ENCODE measurements at places on chromosomes 3 and 15. TPM values are rescaled to one million over a fixed set of nuclear protein-coding genes. Genes with fewer than 3 reads are reported as not detected.

Gene PCSK6
- polyA plus RNA-seq, result 7.2 TPM

GRCh38 chr3:72597756-72598195, 250.5 kb downstream of the SHQ1 start:
- no peak for DNase-seq

GRCh38 chr3:155809181-155809580, 3.1 kb upstream of the C3orf33 start:
- no peak for DNase-seq

GRCh38 chr3:168213920-168214319, 118.2 kb upstream of the GOLIM4 start:
- no peak for DNase-seq

Gene AZI2
- polyA plus RNA-seq, result 77.4 TPM

Gene TLR9
- 0.28 TPM for polyA plus RNA-seq

- no peak for DNase-seq
These were observed 15.6 kb downstream of the SENP5 start for GRCh38 chr3:196883361-196883760.

Gene CCR9
- 0.13 TPM for polyA plus RNA-seq

Gene CLDN18
- 0.87 TPM for polyA plus RNA-seq

Gene FAM43A
- polyA plus RNA-seq, result 9.3 TPM

GRCh38 chr3:51686512-51687215, 15.6 kb downstream of the TEX264 start:
- DNase-seq, result no peak

DNA sequence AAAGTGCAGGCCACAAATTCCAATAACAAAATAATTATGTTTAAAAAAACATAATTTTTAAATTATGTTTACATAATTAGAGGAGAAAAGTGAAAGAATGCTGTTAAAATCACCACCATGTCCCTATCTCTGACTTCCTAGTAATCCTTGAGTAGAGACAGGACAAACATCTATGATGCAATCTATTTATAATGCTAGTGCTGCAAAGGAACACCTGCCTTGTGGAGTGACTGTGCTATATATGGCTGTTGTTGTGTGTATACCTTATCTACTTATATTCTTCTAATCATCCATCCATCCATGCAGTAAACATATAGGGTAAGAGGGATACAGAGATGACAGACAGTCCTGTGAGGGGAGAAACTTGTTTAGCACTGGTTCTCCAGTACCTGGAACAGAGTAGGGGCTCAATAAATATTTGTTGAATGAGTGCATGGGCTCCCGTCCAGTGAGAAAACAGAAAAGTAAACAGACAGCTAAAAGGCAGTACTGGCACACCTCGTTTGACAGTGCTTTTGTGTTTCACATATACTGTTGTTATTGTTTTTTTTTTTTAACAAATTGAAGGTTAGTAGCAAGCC, 229.3 kb upstream of the UBE2E1 start:
- DNase-seq, result no peak

DNA sequence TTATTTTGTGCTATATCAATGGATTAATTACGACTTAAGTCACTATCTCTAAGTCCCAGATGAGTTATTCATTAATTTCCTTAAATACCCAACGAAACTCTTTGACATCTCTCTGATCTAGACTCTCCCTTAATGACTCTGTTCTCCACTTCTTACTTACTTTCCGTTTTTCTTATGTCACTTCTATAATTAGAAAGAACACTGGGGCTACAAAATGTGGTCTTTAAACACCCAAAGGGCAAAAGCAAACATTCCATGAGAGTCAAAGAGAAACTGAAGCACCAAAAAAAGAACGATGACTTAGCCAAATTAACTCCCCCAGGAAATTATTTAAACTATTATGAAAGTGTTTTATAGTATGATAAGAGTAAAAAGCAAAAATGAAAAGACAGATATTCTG, 166.4 kb upstream of the UBE2E2 start:
- DNase-seq, result no peak

DNA sequence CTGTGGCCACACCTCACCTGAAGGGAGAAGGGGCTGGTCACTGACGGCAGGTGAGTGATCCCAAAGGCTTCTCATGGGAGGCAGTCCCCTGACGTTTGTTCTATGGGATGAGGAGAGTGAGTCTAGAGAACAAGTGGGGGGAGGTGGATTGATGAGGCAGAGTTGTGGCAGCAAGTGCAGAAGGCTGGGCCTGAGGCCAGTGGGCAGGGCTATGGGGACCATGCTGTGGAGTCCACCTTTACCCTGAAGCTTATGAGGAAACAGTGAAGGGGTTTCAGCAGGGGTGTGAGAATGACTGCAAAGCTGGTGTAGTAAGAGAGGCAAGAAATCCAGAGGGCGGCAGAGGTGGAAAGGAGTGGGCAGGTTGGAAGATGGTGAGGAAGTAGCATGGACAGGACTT, 96.9 kb upstream of the PFN2 start:
- no peak for DNase-seq

Gene NMNAT3
- polyA plus RNA-seq, result 12.1 TPM

GRCh38 chr3:113157408-113158030, 53.8 kb upstream of the BOC start:
- no peak for DNase-seq

GRCh38 chr3:86969500-86970189, 21.3 kb downstream of the VGLL3 start:
- DNase-seq, result no peak

GRCh38 chr3:56522374-56522773, 34.6 kb upstream of the CCDC66 start:
- DNase-seq, result no peak

Gene EPHB3
- polyA plus RNA-seq, result 33.2 TPM

Gene CTXN2
- polyA plus RNA-seq, result not detected

DNA sequence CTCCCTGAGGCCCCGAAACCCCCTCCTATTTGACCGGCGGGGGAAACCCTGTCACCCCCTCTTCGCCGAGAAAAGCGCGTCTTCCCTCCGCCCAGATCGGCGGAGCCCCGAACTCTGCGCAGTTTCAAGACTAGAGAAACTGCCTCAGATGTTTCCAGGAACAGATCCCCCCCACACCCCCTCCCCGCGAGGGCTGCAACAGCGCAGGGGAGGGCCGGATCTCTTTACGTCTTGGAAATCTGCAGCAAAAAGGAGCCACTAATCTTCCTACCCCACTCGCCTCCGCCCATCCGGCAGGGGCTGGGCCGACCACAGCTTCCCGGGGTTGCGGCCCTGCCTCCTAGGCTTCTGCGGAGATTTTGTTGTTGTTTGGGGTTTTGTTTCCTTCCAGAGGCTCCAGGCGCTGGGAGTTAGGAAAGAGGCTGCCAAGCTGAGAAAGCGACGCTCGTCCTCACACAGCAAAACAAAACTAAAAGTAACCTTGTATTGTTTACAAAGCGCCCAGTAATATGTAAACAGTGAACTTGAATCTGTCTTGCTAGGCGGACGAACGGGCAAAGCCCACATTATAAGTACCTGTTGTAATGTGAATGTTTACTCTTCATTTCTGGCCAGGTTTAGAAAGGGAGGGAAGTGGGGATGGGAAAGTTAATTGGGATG, 2.2 kb downstream of the FOXB1 start:
- DNase-seq, result no peak

All from renal pelvis (tissue), 12 donors.